ENCODE measurements at places on chromosomes 2 and 18. TPM values are rescaled to one million over a fixed set of nuclear protein-coding genes. Genes with fewer than 3 reads are reported as not detected.

RNF149 gene
- 45.0 TPM for total RNA-seq

LYG2 gene
- total RNA-seq = not detected

COA5 gene
- 22.4 TPM for total RNA-seq

DRC1 gene
- total RNA-seq = not detected

SERPINB3 gene
- not detected for total RNA-seq

DNER gene
- total RNA-seq = under 0.01 TPM

CCBE1 gene
- 0.09 TPM for total RNA-seq

MFSD2B gene
- total RNA-seq = under 0.01 TPM

All from dermis lymphatic vessel endothelial cell (primary cell).